Naive thymus-derived CD4-positive, alpha-beta T cell (primary cell): ENCODE measurements at places on chromosomes 2 and 18.

- no peak for DNase-seq
- no peaks in the 10 kb centered on the region for H3K36me3 ChIP-seq
- H3K4me1 ChIP-seq = peaks cover 8% of the 10 kb centered on the region
- no peak overlapping the region for H3K4me3 ChIP-seq
- H3K27ac ChIP-seq = no peak overlapping the region
- no peaks in the 10 kb centered on the region for H3K27me3 ChIP-seq
Measured at GRCh38 chr2:226788881-226789490, 10.6 kb downstream of the IRS1 start.

GRCh38 chr2:108594982-108595464, 60.8 kb downstream of the LIMS1 start:
- H3K36me3 ChIP-seq = no peaks in the 10 kb centered on the region
- DNase-seq = no peak
- no peak overlapping the region for H3K4me3 ChIP-seq
- no peaks in the 10 kb centered on the region for H3K27me3 ChIP-seq
- H3K4me1 ChIP-seq = peaks cover 4% of the 10 kb centered on the region
- H3K27ac ChIP-seq = no peak overlapping the region

DNA sequence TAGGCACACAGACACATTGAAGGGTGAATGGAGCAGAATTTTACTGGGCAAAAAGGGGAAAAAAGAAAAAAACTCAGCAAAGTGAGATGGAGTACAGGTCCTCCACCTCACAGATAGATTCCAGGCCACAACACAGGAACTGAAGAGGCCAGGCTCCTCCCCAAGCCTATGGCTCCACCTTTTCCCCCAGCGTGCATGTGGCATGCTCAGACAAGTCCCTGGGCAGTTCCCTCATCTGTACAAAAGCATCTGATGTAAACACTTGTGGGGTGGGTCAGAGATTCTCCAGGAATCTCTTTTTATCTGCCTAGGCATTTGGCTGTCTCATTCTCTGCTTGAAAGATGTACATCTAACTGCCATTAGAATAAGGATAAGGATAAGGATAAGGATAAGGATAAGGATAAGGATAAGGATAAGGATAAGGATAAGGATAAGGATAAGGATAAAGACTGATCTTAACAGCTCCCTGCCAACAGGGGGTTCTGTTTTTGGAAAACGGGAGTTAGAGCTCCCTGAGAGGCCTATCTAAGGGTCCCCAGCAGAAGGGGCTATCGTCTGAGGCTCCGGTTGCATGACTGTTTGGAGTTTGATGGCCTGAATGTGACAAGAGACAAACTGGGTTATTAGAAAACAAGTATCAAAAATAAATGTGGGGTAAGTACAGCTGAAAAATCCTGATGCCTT, 17.2 kb upstream of the ASXL3 start:
- H3K4me1 ChIP-seq = no peaks in the 10 kb centered on the region
- H3K36me3 ChIP-seq = no peaks in the 10 kb centered on the region
- no peak overlapping the region for H3K4me3 ChIP-seq
- H3K27ac ChIP-seq = no peak overlapping the region

GRCh38 chr2:177193240-177193639, 19.4 kb upstream of the HNRNPA3 start:
- H3K4me1 ChIP-seq = no peaks in the 10 kb centered on the region
- H3K27me3 ChIP-seq = no peaks in the 10 kb centered on the region
- no peak for DNase-seq
- no peaks in the 10 kb centered on the region for H3K36me3 ChIP-seq

DNA sequence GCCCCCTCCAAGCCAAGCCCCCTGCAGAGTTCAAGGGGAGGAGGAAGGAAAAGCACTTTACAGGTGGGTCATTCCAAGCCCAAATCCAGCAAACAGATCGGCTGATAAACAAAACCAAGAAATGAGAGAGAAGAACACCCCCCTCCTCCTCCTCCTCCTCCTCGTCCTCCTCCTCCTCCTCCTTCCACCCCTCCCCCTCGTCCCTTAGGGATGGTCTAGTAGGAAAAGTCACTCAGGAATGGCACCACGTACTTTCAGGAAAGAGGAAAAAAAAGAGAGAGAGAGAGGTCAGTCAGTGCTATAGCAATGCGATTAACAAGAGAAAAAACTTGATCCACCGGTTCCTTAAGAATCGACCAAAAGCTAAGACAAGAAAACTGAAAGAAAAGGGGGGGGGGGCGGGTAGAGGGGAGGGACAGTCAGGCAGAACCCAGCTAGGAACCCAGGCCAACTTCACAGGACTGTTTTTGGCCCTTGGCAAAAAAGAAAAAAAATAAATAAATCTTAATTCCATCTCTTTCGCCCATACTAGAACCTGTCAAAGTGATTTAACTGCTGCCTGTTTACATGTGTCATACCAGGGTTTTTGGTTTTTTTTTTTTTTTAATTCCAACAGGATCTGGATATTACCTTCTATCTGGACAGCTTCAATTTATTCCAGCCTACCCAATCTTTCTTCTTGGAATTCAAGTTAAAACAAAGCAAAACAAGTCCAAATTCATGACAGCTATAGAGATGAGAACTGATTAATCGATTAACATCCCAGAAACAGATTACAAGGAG, 906 bp downstream of the IKZF2 start:
- no peaks in the 10 kb centered on the region for H3K4me1 ChIP-seq
- no peak for DNase-seq
- H3K27ac ChIP-seq = peak overlapping the region; percentile 49
- peaks cover 4% of the 10 kb centered on the region for H3K36me3 ChIP-seq

DNA sequence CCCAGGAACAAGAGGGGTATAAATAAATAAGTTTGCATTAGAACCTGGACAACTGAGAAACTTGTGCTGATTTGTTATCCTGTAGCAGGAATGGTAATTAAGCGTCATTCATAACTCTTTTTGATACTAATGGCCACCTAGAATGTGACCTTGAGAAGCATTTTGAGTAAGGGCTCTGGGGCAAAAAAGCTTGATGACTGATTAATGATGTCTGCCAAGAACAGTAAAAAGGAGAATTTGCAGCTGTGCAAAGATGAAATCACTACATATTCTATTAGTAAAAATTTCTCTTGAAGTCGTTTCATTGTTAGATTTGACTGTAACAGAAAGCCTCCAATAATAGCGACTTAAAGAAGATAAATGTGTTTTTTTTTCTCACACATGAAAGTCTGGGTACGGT, 157.7 kb downstream of the PRKCE start:
- DNase-seq = no peak
- H3K36me3 ChIP-seq = no peaks in the 10 kb centered on the region
- H3K4me3 ChIP-seq = no peak overlapping the region
- no peaks in the 10 kb centered on the region for H3K27me3 ChIP-seq
- H3K4me1 ChIP-seq = no peaks in the 10 kb centered on the region

DNA sequence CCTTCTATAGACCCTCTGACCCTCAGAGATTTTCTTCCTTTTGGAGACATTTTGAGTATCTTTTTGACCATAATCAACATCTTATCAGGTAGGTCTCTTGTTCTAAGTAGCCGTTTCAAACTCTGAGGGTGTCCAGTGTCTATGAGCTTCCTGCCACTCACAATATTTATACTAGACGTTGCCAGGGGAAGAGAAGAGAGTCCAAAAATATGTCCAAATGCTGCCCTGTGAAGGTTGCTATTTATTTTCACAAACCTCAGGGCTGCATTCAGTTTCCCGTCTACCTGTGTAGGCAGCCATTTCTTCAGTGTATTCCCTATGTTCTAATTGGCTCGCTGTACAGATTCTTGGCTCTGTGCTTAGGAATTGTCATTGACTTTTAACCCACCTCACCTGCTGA, 986 bp upstream of the DSG1 start:
- H3K4me1 ChIP-seq = no peaks in the 10 kb centered on the region
- no peak overlapping the region for H3K4me3 ChIP-seq
- H3K36me3 ChIP-seq = no peaks in the 10 kb centered on the region
- H3K27me3 ChIP-seq = no peaks in the 10 kb centered on the region

DNA sequence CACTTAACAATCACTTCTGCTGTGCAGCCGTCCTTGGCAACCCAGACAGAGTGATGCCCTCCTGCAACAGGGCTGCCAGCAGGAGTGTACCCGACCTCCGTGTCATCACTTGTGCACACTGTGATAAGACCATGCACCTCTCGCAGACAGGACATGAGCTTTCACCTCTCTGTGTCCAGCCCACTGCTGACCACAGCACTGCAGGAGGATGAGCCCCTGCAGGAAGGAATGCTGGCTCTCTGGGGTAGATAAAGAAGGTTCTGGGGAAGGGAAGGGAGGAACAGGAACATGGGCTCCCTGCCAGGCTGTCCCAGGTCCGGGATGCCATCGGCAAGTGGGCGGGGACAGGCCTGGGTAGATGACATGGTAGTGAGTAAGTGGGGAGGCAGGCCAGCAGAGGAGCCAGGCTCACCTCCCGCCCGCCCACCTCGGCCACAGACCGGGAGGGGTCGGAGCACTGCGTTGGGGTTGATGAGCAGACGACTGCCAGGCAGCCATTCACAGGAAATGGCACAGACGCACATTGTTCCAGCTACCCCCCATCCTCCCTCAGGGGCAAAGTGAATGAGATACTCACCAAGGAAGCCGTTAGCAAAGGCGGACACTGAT, 18.6 kb upstream of the COL6A3 start:
- H3K27ac ChIP-seq = peak overlapping the region; percentile 64
- peak overlapping the region; percentile 44 for H3K4me3 ChIP-seq
- DNase-seq = peak; percentile 67
- H3K36me3 ChIP-seq = no peaks in the 10 kb centered on the region
- no peaks in the 10 kb centered on the region for H3K27me3 ChIP-seq
